ENCODE measurements at places on chromosomes 2 and 18. TPM values are rescaled to one million over a fixed set of nuclear protein-coding genes. Genes with fewer than 3 reads are reported as not detected.

DQX1 gene
- 0.37 TPM for total RNA-seq

M1AP gene
- 0.21 TPM for total RNA-seq

MAP3K19 gene
- not detected for total RNA-seq

SERPINB12 gene
- not detected for total RNA-seq

DNA sequence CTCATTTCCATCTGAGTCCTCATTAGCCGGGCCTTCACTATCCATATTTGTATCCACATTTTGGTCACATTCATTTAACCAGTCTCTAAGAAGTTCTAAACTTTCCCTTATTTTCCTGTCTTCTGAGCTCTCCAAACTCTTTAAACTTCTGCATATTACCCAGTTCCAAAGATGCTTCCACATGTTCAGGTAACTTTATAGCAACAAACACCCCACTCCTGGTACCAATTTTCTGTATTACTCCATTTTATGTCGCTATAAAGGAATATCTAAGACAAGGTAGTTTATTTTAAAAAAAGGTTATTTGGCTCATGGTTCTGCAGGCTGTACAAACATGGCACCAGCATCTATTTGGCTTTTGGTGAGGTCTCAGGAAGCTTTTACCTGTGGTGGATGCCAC is 38.8 kb upstream of the AGFG1 start:
- no peak for DNase-seq

GRCh38 chr18:58135183-58135641 is 91.2 kb downstream of the NEDD4L start:
- DNase-seq = no peak

- no peak for DNase-seq
Observed at GRCh38 chr2:106137731-106138521, 56.2 kb downstream of the UXS1 start.
